ENCODE measurements at places on chromosomes 6 and 20.

DNA sequence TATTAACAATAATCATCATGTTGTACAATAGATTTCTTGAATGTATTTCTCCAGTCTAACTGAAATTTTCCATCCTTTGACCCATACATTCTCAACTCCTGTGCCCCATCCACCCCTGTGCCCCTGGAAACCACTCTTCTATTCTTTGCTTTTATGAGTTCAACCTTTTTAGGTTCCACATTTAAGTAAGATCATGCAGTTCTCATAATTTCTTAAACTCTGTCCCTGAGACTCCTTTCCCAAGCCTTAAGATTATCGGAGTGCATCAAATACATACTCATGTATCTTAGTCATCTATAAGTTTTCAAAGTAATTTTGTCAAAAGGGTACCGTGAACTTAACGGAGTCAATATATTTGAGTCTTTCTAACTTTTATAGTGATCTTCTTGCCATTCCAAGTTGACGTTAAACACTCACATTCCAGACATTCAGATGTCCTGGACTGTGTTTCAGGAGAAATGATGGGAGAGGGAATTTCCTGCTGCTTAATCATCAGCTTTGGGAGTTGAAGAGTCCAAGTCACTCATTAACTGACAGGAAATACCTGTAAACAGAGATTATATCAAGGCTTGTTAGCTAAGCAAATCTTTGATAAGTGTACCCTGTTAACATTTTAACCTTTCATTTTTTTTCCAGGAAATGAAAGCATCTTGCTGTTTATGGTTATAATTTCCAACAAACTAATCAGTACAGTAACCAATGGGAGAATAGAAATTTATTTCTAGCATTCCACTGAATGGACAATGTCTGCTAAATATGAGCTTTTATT is 73.3 kb downstream of the ADGRG6 start:
- H3K4me3 ChIP-seq, result no peak overlapping the region
- no peaks in the 10 kb centered on the region for H3K27me3 ChIP-seq
- peak; percentile 26 for DNase-seq
- H3K27ac ChIP-seq, result no peak overlapping the region

GRCh38 chr6:136090929-136091328 is 159.2 kb downstream of the MTFR2 start:
- H3K36me3 ChIP-seq, result no peaks in the 10 kb centered on the region
- no peak overlapping the region for H3K4me3 ChIP-seq
- H3K27me3 ChIP-seq, result no peaks in the 10 kb centered on the region
- DNase-seq, result no peak
- no peak overlapping the region for H3K27ac ChIP-seq

GRCh38 chr6:41729624-41730023 is 5.8 kb downstream of the TFEB start:
- peaks cover 13% of the 10 kb centered on the region for H3K4me1 ChIP-seq
- no peak for DNase-seq
- H3K36me3 ChIP-seq, result no peaks in the 10 kb centered on the region
- H3K4me3 ChIP-seq, result no peak overlapping the region
- peaks cover 17% of the 10 kb centered on the region for H3K27me3 ChIP-seq

DNA sequence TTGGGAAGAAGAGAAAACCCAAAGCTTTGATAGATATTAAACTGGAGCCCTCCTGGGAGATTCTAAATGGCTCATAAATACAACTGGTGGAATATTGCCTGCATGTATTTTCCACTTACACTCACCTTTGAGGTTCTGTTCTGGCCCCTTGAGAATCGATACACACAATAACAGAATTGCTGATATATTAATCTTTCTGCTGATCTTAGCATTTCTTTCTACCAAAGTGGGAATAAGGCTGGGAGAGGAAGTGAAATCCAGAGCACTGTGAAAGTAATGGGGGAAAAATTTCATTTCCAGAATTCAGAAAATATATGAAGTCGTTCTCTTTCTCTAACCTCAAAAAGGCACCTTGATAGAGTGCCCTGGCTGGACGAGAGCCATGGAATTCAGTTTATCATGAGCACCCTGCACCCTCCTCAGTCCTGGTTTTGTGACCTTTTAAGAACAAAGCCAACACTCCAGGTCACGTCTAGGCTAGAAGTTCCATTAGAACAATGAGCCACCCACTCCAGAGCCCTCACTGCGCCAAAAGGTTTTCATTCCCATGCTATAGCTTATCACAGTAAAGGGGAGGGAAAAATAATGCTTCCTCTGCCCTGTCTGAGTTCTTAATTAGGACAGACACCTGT is 244.5 kb downstream of the CD83 start:
- H3K36me3 ChIP-seq, result no peaks in the 10 kb centered on the region
- no peaks in the 10 kb centered on the region for H3K27me3 ChIP-seq
- H3K27ac ChIP-seq, result no peak overlapping the region
- H3K4me3 ChIP-seq, result no peak overlapping the region

DNA sequence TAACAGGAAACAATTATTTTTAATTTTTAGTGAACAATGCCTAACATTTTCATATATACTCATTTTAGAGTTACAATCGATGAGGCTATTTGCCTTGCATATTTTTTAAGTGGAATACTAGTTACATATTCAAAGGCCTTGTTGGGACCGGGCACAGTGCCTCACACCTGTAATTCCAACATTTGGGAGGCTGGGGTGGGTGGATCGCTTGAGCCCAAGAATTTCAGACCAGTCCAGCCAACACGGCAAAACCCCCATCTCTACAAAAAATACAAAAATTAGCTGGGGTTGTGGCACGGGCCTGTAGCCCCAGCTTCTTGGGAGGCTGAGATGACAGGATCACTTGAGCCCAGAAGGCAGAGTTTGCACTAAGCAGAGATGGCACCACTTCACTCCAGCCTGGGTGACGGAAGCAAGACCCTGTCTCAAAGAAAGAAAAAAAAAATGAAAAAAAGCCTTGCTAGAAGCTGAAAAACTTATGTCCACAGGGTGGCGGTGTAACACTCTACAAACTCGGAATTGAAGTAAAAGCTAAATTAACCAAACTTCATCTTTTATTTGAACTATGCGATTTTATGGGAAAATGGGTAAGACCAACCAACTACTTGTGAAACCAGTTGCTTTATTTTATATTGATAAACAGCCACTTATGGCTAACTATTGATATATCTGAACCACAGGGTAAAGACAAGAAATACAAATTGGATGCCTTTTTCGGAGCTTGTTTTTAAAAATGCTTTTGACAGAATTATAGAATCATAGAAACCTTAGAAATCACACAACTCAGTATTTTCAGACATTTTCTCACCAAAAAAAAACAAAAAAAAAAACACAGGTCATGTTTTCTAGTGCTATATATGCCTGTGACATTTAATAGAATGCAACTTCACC is 24.1 kb upstream of the ROS1 start:
- DNase-seq, result peak; percentile 54
- H3K4me1 ChIP-seq, result no peaks in the 10 kb centered on the region
- no peak overlapping the region for H3K4me3 ChIP-seq

- no peaks in the 10 kb centered on the region for H3K36me3 ChIP-seq
- no peak for DNase-seq
- peaks cover 4% of the 10 kb centered on the region for H3K27me3 ChIP-seq
- no peaks in the 10 kb centered on the region for H3K4me1 ChIP-seq
- no peak overlapping the region for H3K27ac ChIP-seq
These were observed 39.5 kb upstream of the PRSS16 start for GRCh38 chr6:27208042-27208441.

DNA sequence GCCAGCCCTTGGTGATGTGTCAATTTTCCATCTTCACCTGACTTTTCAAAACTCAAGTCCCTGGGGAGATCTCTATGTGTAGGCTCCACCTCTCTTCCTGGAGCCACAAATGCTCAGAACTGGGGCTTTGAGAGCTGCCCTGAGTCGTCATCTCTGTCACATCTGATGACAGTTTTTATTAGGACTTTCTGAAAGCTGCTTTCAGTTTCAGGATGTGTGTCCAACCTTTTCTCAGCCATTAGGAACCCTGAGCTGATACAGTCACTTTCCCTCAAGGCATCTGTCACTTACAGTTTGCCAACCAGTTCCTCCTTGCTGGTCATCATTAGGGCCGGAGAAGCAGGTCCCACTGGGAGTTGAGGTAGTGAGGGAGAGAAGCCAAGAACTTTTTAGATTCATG is 365.9 kb upstream of the CHD6 start:
- DNase-seq, result no peak
- no peaks in the 10 kb centered on the region for H3K4me1 ChIP-seq
- H3K27ac ChIP-seq, result no peak overlapping the region

Data from neuronal stem cell (in vitro differentiated cells).